ENCODE measurements at places on chromosomes 6 and 20. TPM values are rescaled to one million over a fixed set of nuclear protein-coding genes. Genes with fewer than 3 reads are reported as not detected.

DNA sequence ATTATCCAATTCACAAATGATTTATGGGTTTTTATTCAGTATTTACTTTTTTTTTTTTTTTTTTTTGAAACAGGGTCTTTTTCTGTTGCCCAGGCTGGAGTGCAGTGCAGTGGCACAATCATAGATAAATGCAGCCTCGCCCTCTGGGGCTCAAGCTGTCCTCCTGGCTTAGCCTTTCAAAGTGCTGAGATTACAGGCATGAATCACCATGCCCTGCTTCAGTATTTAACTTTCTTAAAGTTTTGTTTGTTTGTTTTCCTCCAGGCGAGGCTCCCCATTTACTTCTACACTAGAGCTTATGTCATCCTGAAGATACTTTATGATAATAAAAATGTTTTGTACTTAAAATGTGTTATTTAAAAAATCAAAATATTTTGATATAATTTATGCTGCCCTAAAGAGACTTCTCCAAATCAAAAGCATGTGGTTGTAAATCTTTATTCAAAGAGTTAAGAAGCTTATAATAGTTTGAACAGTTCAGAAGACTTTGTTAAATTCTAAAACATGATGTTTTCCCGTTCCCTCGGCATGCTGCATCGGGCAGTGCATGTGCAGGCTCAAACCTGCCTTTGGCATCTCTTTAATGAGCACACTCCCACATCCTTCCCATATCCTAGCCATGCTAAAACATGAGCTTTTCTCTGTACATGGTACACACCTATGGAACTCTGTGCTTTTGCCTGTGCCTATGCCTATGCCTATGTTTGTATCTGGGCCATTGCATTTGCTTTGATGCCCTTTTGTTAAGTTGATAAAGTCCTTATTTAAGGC lies 11.0 kb downstream of the SMPDL3A start:
- H3K27ac ChIP-seq = no peak overlapping the region
- H3K4me3 ChIP-seq = no peak overlapping the region
- H3K4me1 ChIP-seq = peaks cover 13% of the 10 kb centered on the region
- no peaks in the 10 kb centered on the region for H3K36me3 ChIP-seq
- no peaks in the 10 kb centered on the region for H3K27me3 ChIP-seq

GRCh38 chr20:24612799-24613775 lies 143.7 kb downstream of the SYNDIG1 start:
- no peak overlapping the region for H3K4me3 ChIP-seq
- H3K27ac ChIP-seq = no peak overlapping the region
- no peaks in the 10 kb centered on the region for H3K36me3 ChIP-seq
- H3K4me1 ChIP-seq = no peaks in the 10 kb centered on the region
- DNase-seq = no peak
- no peaks in the 10 kb centered on the region for H3K27me3 ChIP-seq

The AKAP7 gene
- 3.1 TPM for total RNA-seq

The SNAP25 gene
- total RNA-seq = 14.2 TPM

All from activated T-helper 2 cell treated with anti-CD3 and anti-CD28 coated beads, Interferon-gamma antibody, Interleukin-2, Interleukin-4, amounts not matched to agents 10 μg/mL and 5 μg/mL and 100 μg/mL, durations not matched to agents 14 hours and 24 hours and 36 hours (primary cell).